ENCODE measurements at places on chromosomes 11 and 22. TPM values are rescaled to one million over a fixed set of nuclear protein-coding genes. Genes with fewer than 3 reads are reported as not detected.

DNA sequence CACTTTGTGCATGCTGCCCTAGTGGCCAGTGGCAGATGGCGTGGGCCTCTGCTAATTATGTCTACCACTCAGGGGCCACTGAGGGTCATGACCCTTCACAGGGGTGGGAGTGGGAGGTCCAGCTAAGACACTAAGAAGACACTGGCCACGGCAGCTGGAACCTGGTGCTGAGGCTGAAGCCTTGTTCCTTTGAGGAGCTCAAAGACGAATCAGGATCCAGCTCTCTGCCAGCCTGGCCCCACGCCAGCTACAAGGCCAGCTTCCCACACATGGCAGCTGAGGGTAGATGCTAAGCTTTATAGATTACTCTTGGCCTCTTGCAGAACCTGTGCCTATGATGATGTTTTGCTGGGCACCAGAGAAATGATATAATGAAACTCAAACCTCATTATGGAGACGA lies 226.3 kb downstream of the DSCAML1 start:
- no peak for DNase-seq
- no peaks in the 10 kb centered on the region for H3K4me1 ChIP-seq
- no peaks in the 10 kb centered on the region for H3K36me3 ChIP-seq
- no peaks in the 10 kb centered on the region for H3K27me3 ChIP-seq
- no peak overlapping the region for H3K4me3 ChIP-seq

DNA sequence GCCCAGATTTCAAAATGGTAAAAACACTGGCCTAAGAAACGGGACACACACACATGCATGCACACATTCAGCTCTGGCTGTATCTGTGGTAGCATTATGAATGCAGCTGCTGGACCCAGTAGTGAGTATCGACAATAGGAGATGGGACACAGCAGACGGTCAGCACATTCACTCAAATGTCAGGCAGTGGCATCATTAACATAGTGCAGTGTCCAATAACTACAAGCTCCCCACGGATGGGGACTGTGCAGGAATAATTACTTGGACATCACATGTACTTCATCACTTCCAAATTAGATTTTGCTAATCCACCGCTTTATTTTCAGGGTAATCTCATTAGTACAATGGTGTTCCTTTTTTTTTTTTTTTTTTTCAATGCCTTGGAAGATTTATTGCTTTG lies 109.5 kb downstream of the FANCF start:
- H3K4me3 ChIP-seq, result no peak overlapping the region
- H3K27ac ChIP-seq, result no peak overlapping the region
- no peaks in the 10 kb centered on the region for H3K4me1 ChIP-seq
- no peak for DNase-seq
- no peaks in the 10 kb centered on the region for H3K36me3 ChIP-seq

DNA sequence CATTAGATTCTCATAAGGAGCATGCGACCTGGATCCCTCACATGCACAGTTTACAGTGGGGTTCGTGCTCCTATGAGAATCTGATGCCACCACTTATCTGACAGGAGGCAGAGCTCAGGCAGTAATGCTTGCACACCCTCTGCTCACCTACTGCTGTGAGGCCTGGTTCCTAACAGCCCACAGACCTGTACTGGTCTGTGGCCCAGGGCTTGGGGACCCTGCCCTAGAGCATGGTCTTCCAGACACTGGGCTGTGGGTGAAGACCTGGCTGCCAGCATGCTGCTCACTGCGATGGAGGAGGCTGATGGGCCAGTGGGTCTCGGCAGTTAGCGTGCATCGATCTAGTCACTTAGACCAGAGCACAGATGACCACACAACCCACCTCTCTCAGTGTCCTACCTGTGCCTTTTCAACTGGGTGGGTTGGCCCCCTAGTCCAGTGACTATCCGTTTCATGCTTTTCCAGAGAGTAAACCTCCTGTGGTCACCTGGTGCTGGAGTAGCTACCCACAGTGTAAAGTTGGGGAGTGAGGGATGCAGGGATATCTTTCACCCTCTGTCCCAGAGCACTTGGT lies 21.1 kb downstream of the MED15 start:
- peaks cover 17% of the 10 kb centered on the region for H3K36me3 ChIP-seq
- no peaks in the 10 kb centered on the region for H3K27me3 ChIP-seq
- H3K27ac ChIP-seq, result no peak overlapping the region
- no peak for DNase-seq

GRCh38 chr22:27994481-27995331 lies 75.7 kb upstream of the PITPNB start:
- no peaks in the 10 kb centered on the region for H3K4me1 ChIP-seq
- no peak overlapping the region for H3K4me3 ChIP-seq
- no peaks in the 10 kb centered on the region for H3K27me3 ChIP-seq
- H3K27ac ChIP-seq, result no peak overlapping the region
- no peak for DNase-seq

- H3K36me3 ChIP-seq, result no peaks in the 10 kb centered on the region
- no peak overlapping the region for H3K4me3 ChIP-seq
- no peak overlapping the region for H3K27ac ChIP-seq
- peaks cover 40% of the 10 kb centered on the region for H3K4me1 ChIP-seq
- H3K27me3 ChIP-seq, result no peaks in the 10 kb centered on the region
- DNase-seq, result no peak
Observed at GRCh38 chr11:2471804-2472096, 26.9 kb downstream of the KCNQ1 start.

GRCh38 chr22:42680648-42681047 lies 31.5 kb upstream of the CYB5R3 start:
- H3K27me3 ChIP-seq, result no peaks in the 10 kb centered on the region
- H3K4me1 ChIP-seq, result no peaks in the 10 kb centered on the region
- peaks cover 2% of the 10 kb centered on the region for H3K36me3 ChIP-seq
- no peak for DNase-seq
- H3K4me3 ChIP-seq, result no peak overlapping the region

DNA sequence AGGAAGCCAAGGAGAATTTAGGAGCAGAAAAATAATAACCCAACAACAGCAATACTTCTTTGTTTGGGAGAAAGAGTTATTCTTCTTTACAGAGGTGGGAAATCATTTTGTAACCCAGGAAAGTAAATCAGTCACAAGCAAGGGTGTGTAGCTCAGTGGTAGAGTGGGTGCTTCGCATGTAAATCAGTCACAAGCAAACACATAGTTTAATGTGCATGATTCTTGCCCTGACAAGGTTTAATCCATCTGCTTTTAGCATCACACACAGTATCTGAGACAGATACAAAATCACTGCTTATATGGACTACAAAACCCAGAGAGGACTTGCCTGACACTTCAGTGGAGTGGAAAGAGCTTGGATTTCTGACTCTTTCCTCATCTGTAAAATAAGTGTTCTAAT lies 82.0 kb downstream of the RELT start:
- H3K27ac ChIP-seq, result no peak overlapping the region
- no peaks in the 10 kb centered on the region for H3K36me3 ChIP-seq
- DNase-seq, result no peak
- H3K4me3 ChIP-seq, result no peak overlapping the region
- H3K27me3 ChIP-seq, result no peaks in the 10 kb centered on the region

DNA sequence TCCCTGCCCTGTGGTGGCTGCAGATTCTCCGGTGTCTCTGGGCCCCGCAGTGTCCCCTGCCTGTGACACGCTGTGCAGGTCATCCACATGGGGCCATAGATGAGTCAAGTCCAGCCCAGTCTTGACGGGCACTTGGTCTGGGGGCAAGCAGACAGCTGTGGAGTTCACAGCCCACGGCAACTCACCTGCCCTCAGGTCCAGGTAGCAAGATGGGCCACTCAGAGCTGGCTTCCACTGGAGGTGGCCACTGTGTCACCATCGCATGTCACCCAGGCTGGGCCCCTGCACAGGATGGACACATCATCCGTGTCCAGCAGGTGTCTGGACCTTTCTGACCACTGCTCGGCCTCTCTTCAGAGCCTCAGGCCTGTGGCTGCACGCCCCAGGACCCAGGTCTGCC lies 109.9 kb downstream of the CACNA1I start:
- DNase-seq, result no peak
- no peak overlapping the region for H3K4me3 ChIP-seq
- H3K4me1 ChIP-seq, result peaks cover 2% of the 10 kb centered on the region
- H3K27ac ChIP-seq, result no peak overlapping the region
- no peaks in the 10 kb centered on the region for H3K36me3 ChIP-seq
- H3K27me3 ChIP-seq, result no peaks in the 10 kb centered on the region

DNA sequence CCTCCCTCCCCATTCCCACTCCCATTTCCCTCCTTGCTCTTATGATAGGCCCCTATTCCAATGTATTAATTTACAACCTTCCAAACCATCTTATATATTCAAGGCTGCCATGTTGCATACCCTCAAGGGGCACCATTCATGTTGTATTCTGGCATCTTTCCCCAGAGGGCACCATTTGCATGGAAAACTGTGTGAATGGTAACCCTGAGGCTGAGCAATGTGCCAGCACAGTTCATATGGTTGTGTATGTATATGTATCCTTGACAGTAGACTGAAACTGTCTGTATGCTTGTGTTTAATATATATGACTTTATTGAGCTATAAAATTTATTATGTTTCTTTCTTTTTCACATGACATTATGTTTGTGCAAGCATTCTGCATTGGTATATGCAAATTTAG lies 7.3 kb downstream of the RASSF10 start:
- H3K36me3 ChIP-seq, result no peaks in the 10 kb centered on the region
- DNase-seq, result peak; percentile 12
- no peaks in the 10 kb centered on the region for H3K4me1 ChIP-seq

- H3K4me3 ChIP-seq, result no peak overlapping the region
- H3K36me3 ChIP-seq, result peaks cover 29% of the 10 kb centered on the region
- peaks cover 11% of the 10 kb centered on the region for H3K4me1 ChIP-seq
- H3K27me3 ChIP-seq, result no peaks in the 10 kb centered on the region
Observed at GRCh38 chr11:57498540-57498939, 17.0 kb downstream of the SLC43A1 start.

GRCh38 chr11:33178443-33179180 lies 17.3 kb upstream of the CSTF3 start:
- H3K36me3 ChIP-seq, result no peaks in the 10 kb centered on the region
- no peak overlapping the region for H3K27ac ChIP-seq
- no peak for DNase-seq
- peaks cover 9% of the 10 kb centered on the region for H3K4me1 ChIP-seq
- H3K4me3 ChIP-seq, result no peak overlapping the region

- no peak overlapping the region for H3K27ac ChIP-seq
- H3K27me3 ChIP-seq, result no peaks in the 10 kb centered on the region
- H3K4me1 ChIP-seq, result no peaks in the 10 kb centered on the region
- H3K36me3 ChIP-seq, result no peaks in the 10 kb centered on the region
- no peak overlapping the region for H3K4me3 ChIP-seq
Observed at GRCh38 chr11:102225689-102226568, 91.4 kb upstream of the BIRC3 start.

- H3K36me3 ChIP-seq, result no peaks in the 10 kb centered on the region
- DNase-seq, result no peak
- peaks cover 2% of the 10 kb centered on the region for H3K4me1 ChIP-seq
- H3K4me3 ChIP-seq, result no peak overlapping the region
Observed at GRCh38 chr11:83827940-83828554, 541.9 kb upstream of the CCDC90B start.

DNA sequence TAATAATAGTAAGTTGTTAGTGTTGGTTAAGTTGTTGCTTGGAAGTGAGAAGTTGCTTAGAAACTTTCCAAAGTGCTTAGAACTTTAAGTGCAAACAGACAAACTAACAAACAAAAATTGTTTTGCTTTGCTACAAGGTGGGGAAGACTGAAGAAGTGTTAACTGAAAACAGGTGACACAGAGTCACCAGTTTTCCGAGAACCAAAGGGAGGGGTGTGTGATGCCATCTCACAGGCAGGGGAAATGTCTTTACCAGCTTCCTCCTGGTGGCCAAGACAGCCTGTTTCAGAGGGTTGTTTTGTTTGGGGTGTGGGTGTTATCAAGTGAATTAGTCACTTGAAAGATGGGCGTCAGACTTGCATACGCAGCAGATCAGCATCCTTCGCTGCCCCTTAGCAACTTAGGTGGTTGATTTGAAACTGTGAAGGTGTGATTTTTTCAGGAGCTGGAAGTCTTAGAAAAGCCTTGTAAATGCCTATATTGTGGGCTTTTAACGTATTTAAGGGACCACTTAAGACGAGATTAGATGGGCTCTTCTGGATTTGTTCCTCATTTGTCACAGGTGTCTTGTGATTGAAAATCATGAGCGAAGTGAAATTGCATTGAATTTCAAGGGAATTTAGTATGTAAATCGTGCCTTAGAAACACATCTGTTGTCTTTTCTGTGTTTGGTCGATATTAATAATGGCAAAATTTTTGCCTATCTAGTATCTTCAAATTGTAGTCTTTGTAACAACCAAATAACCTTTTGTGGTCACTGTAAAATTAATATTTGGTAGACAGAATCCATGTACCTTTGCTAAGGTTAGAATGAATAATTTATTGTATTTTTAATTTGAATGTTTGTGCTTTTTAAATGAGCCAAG lies 2.7 kb downstream of the NEAT1 start:
- H3K4me1 ChIP-seq, result peaks cover 55% of the 10 kb centered on the region
- H3K36me3 ChIP-seq, result peaks cover 80% of the 10 kb centered on the region
- peak overlapping the region; percentile 100 for H3K4me3 ChIP-seq

DNA sequence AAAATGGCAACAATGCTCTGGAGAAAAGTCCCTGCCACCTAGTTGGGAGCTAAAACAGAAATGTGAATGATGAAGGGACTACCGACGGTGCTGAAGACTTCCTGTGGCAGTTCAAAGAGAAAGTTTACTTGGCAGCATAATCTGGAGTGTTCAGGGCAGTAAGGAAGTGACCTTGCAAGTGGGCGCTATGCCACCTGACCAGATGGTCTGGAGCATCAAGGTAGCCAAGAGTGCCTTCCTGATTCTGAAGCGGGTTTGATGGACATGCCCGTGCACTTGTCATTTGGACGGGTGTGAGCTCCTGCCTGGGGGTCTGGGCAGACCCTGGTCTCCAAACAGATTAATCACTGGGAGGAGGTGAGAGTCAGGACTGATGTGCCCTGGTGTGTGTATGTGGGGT lies 1.8 kb upstream of the SNX19 start:
- no peak overlapping the region for H3K27ac ChIP-seq
- peaks cover 23% of the 10 kb centered on the region for H3K36me3 ChIP-seq
- peaks cover 3% of the 10 kb centered on the region for H3K27me3 ChIP-seq

DNA sequence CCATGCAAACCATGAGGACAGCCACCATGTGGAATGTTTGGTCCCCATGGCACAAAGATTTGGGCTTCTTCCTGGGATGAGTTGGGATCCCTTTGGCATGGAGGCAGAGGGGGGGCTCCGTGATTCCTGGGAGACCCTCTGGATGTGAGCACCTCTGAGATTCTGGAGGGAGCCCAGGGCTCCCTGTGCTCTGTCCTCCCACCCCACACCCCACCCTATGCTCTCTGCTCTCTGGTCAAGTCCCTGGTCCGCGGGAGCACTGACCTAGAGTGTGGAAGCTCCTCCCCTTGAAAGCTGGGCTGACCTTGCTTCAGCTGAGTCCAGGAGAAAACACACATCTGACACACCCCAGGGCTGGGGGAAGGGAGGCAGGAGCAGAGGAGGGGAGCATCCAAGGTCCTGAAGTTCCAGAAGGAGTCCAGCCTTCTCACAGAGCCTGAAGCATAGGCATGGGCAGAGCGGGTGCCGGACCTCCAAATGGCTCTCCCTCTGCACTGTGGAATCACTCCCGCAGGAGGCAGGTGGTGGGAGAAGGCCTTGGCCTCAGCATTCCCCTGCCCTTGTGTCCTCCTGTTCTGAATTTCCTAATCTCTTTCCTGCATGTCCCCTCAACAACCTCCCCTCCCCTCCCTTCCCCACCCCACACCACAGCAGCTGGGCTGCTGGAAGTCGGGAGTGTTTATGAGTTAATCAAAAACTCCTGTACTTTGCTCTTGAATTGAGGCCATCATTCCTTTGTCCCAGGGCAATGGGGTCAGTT lies 25.7 kb upstream of the OAF start:
- no peak overlapping the region for H3K27ac ChIP-seq
- peaks cover 8% of the 10 kb centered on the region for H3K4me1 ChIP-seq
- no peaks in the 10 kb centered on the region for H3K36me3 ChIP-seq
- no peak overlapping the region for H3K4me3 ChIP-seq
- no peak for DNase-seq

Gene ADAMTS15
- not detected for total RNA-seq

Gene OR5B12
- not detected for total RNA-seq

Gene USP2
- total RNA-seq, result 0.57 TPM

Gene C22orf23
- total RNA-seq, result not detected

Gene CCDC73
- total RNA-seq, result not detected

Data from activated naive CD4-positive, alpha-beta T cell treated with anti-CD3 and anti-CD28 coated beads for 36 hours (primary cell).